ENCODE measurements at places on chromosomes 7 and 10. TPM values are rescaled to one million over a fixed set of nuclear protein-coding genes. Genes with fewer than 3 reads are reported as not detected.

DNA sequence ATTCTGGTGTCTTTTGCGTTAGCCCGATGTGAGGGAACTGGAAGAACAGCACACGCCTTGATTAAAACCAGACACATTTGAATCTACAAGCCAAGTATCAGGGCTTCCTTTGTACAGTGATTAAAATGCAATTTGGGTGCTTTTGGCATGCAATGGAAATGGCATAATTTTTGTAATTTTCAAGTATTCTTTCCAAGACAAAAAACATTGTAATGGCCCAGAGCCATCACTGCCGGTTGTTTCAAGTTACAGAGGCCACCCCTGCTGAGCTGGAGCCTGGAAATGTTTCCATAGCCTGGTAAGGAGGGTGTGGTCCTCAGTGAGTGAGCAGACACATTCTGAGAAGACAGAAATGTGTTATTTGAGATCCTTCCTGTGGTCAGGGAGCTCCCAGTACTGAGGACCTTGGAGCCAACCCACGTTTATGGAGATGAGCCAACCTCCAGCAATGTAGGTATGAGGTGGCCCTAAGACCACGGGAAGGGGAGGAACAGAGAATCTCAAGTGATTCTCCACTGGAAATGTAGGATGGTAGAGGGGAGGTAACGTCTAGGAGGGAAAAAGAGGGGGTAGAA, 20.9 kb downstream of the TEX36 start:
- no peak for DNase-seq
- peak overlapping the region; percentile 34 for H3K4me3 ChIP-seq
- H3K27me3 ChIP-seq, result peaks cover 33% of the 10 kb centered on the region
- peak overlapping the region; percentile 95 for H3K27ac ChIP-seq
- H3K36me3 ChIP-seq, result no peaks in the 10 kb centered on the region
- peaks cover 20% of the 10 kb centered on the region for H3K4me1 ChIP-seq

The CDC14C gene
- not detected for total RNA-seq

DNA sequence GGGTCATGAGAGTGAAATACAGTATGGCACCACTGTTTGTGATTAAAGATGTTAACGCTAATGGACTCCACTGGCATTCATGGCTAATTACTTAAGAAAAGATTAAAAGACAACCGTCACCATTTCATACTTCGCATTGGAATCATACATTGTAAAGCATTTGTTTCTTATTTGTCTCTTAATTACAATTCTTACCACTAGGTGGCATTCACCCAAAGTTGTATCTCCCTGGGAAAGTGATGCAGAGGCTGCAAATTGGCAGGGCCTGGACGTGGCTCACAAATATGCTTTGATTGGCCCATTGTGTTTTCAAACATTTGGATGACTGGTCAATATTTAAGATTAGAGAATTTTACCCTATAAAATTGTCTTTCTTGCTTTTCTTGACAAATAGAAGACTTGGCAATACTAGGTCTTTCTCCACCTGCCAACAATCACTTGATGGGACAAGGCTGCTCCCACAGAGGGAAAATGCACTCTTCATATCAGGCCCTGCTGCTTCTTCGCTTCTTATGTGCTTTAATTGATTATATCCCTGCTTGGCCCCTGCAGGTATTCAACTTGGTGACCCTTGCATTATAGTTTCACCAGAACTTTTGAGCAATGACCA, 72.1 kb upstream of the STARD3NL start:
- H3K36me3 ChIP-seq, result no peaks in the 10 kb centered on the region
- H3K27ac ChIP-seq, result no peak overlapping the region
- no peak for DNase-seq

DNA sequence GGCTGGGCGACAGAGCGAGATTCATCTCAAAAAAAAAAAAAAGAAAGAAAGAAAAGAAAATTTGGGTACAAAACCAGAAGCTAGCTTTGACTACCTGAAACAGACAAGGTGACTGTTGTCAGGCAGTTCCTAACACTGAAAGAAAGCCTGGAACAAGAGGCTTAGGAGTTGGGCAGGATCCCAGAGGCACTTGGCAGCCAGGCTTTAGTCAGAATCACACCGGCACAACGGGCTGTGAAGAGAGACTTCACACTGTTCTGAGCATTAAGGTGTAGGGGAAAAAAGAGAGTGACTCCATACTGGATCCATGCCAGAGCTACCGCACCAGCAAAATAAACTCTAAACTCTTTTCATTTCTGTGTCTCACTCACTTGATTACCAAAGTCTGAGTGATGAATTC, 130.8 kb downstream of the ZNF467 start:
- H3K27ac ChIP-seq, result no peak overlapping the region
- peak; percentile 34 for DNase-seq
- H3K4me1 ChIP-seq, result no peaks in the 10 kb centered on the region
- no peak overlapping the region for H3K4me3 ChIP-seq
- peaks cover 19% of the 10 kb centered on the region for H3K27me3 ChIP-seq

GRCh38 chr10:89518876-89519842, 16.2 kb downstream of the SLC16A12 start:
- no peaks in the 10 kb centered on the region for H3K27me3 ChIP-seq
- no peak overlapping the region for H3K27ac ChIP-seq
- H3K36me3 ChIP-seq, result no peaks in the 10 kb centered on the region

DNA sequence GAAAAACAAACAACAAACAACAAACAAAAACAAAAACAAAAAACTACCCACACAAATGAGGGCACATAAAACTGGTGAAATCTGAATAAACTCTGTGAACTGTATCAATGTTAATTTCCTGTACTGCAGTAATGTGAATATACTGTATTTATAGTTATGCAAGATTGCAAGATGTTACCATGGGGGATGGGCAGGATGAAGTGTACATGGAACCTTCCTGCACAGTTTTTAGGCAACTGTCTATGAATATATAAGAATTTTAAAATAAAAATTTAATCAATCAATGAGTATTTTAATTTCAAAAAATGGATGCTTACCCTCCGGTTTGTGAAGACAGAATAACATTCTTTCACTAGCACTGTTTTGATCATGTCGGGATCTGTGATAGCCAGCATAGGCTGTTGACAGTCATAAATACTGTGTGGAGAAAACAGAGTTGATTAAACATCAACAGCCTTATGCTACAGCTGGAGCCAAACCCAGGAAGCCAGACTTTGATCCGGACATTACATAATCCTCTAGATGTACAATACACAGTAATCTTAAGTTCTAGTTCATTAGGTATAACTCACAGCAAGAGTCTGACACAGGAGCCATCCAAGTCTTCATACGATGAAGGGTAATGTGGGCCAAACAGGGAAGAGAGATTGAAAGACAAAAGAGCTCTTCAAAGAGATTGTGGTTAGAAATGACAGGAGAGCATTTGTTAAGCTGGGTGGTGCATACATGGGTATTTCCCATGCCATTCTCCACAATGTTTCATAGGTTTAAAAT, 14.8 kb downstream of the CYP3A7 start:
- no peaks in the 10 kb centered on the region for H3K36me3 ChIP-seq
- H3K27me3 ChIP-seq, result peaks cover 15% of the 10 kb centered on the region
- no peak overlapping the region for H3K4me3 ChIP-seq

GRCh38 chr7:103445228-103446048, 569 bp downstream of the SLC26A5 start:
- DNase-seq, result no peak
- no peaks in the 10 kb centered on the region for H3K36me3 ChIP-seq
- H3K27me3 ChIP-seq, result peaks cover 68% of the 10 kb centered on the region
- peaks cover 7% of the 10 kb centered on the region for H3K4me1 ChIP-seq
- peak overlapping the region; percentile 70 for H3K4me3 ChIP-seq
- no peak overlapping the region for H3K27ac ChIP-seq

DNA sequence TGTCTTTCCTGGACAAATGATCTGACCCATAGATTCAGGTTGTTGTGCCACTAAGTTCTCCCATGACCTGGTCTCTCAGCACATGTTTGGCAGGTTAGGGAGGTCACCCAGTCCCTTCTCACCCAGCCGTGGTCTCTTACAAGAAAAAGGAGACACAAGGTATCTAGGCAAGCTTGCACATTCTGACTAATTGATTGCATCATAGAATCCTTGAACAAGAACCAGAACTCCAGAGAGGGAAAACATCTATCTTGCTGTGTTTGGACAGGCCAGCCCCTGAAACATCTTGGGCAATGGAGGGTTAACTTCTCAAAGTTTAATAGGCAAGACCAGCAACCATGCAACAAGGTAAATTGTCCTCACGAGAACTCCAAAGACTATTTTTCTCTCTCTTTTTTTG, 8.5 kb upstream of the HK1 start:
- H3K4me3 ChIP-seq, result no peak overlapping the region
- peaks cover 23% of the 10 kb centered on the region for H3K27me3 ChIP-seq
- no peak for DNase-seq
- H3K27ac ChIP-seq, result no peak overlapping the region
- peaks cover 9% of the 10 kb centered on the region for H3K4me1 ChIP-seq
- no peaks in the 10 kb centered on the region for H3K36me3 ChIP-seq

The SGPL1 gene
- total RNA-seq, result 60.3 TPM

- peak overlapping the region; percentile 70 for H3K27ac ChIP-seq
- no peak for DNase-seq
- no peak overlapping the region for H3K4me3 ChIP-seq
- H3K27me3 ChIP-seq, result no peaks in the 10 kb centered on the region
Observed at GRCh38 chr7:117008886-117009531, 55.7 kb downstream of the ST7 start.

The MINDY4 gene
- 5.3 TPM for total RNA-seq

The PRXL2A gene
- 56.8 TPM for total RNA-seq

The RNF32 gene
- 1.7 TPM for total RNA-seq

The GPR26 gene
- total RNA-seq, result not detected

- H3K36me3 ChIP-seq, result peaks cover 5% of the 10 kb centered on the region
- no peak for DNase-seq
- no peaks in the 10 kb centered on the region for H3K27me3 ChIP-seq
- peak overlapping the region; percentile 39 for H3K4me3 ChIP-seq
- peak overlapping the region; percentile 73 for H3K27ac ChIP-seq
- peaks cover 28% of the 10 kb centered on the region for H3K4me1 ChIP-seq
Observed at GRCh38 chr7:74294191-74294998, 5.2 kb downstream of the CLIP2 start.

DNA sequence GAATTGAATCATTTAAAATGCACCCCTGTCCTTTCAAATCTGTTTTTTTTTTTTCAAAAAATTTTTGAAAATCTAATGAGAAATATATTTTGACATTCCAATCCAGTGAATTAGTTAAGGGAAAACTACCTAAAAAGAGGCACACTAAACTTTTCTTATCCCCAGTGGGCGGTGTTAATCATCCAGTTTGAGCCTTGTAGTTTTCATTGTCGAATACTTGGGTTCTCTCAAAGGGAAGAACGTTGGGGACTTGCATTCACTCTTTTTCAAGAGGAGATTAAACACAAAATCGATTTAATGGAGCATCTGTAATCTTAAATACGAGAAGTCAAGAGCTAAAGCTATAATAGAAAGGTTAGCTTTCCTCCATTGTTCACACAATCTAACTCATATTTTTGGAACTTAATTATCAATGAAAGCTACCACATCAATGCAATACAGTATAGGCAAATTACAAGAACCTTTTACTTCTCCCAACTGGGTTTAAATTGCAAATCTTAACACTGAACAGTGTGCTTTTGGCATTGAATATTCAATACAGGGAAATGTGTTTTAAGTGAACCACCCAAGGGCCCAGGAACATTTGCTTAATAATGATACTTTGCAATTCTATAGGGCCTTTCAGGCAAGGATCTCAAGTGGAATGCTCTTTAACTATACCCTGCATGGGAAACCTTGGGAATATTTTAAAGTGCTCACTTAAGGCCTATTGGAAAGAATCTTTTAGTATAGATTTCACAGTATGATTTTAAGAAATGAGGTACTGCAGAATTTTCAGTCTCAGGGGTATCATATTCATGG, 13.1 kb upstream of the SP8 start:
- no peak for DNase-seq
- H3K27me3 ChIP-seq, result peaks cover 46% of the 10 kb centered on the region
- no peaks in the 10 kb centered on the region for H3K36me3 ChIP-seq
- H3K27ac ChIP-seq, result no peak overlapping the region

- no peak overlapping the region for H3K27ac ChIP-seq
- no peak overlapping the region for H3K4me3 ChIP-seq
- H3K36me3 ChIP-seq, result no peaks in the 10 kb centered on the region
- DNase-seq, result no peak
- H3K27me3 ChIP-seq, result no peaks in the 10 kb centered on the region
- H3K4me1 ChIP-seq, result peaks cover 14% of the 10 kb centered on the region
Observed at GRCh38 chr10:62381385-62382102, 7.4 kb downstream of the ZNF365 start.

DNA sequence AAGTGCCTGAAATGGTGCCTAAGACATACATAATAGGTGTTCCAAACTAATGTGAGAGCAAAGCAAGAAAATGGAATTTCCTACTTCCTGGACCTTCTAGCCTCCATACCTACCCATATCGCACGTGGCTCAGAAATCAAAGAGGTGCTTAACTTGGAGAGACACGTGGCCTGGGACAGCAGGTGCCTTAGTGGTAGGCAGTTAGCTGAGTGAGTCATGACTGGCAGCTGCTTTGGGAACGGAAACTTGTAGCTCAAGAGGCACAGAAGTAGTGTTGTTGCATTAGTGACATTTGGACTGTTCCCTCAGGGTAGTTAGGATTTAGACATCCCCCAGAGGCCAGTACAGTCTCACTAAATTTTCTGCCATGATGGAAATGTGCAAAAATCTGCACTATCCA, 12.0 kb upstream of the BMPER start:
- no peak for DNase-seq
- no peak overlapping the region for H3K4me3 ChIP-seq
- H3K27me3 ChIP-seq, result no peaks in the 10 kb centered on the region
- no peak overlapping the region for H3K27ac ChIP-seq

DNA sequence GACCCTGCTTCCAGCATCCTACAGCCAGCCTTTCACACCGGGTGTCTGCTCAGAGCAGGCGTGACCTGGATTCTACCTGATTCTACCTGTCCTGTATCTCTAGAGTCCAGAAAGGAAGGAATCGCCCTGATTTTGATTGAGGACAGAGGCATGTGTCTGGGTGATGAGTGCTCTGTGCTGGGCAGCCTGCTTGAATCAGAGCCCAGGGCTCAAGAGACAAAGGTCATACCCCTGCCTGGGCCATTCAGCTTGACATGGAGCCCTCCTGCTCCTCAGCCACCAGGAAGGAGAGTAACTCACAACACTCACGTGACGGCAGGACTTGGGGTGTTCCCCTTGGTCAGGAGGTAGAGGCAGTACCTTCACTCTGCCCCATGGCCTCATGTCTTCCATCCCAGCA, 11.2 kb downstream of the GAD2 start:
- no peaks in the 10 kb centered on the region for H3K36me3 ChIP-seq
- no peaks in the 10 kb centered on the region for H3K27me3 ChIP-seq
- H3K4me3 ChIP-seq, result no peak overlapping the region
- H3K4me1 ChIP-seq, result no peaks in the 10 kb centered on the region
- DNase-seq, result no peak

- peaks cover 4% of the 10 kb centered on the region for H3K4me1 ChIP-seq
- no peak overlapping the region for H3K27ac ChIP-seq
- DNase-seq, result no peak
- H3K36me3 ChIP-seq, result peaks cover 2% of the 10 kb centered on the region
- H3K27me3 ChIP-seq, result no peaks in the 10 kb centered on the region
- no peak overlapping the region for H3K4me3 ChIP-seq
Observed at GRCh38 chr10:69151984-69152383, 28.0 kb downstream of the VPS26A start.

The ZNF679 gene
- total RNA-seq, result not detected

DNA sequence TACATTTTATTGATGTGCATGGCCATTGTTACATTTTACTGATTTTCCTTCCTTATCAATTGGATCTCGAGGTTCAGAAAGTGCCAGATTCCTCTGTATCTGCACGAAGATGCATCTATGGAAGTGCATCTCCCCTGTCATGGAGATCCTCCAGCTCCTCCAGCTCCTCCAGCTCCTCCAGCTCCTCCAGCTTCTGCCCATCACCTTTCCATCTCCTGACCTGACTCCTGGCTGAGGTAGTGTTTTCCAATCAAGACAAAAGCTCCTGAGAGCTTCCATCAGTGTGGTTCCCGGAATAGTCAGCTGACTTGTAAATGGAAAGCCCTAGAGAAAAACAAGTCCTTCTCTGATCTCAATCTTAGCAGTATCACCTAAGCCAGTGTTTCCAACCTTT, 90.8 kb upstream of the KLF6 start:
- H3K27me3 ChIP-seq, result no peaks in the 10 kb centered on the region
- H3K27ac ChIP-seq, result peak overlapping the region; percentile 23
- no peak for DNase-seq
- H3K4me1 ChIP-seq, result peaks cover 25% of the 10 kb centered on the region

Measured in osteocyte (in vitro differentiated cells).